ENCODE measurements at places on chromosomes 2 and 18.

DNA sequence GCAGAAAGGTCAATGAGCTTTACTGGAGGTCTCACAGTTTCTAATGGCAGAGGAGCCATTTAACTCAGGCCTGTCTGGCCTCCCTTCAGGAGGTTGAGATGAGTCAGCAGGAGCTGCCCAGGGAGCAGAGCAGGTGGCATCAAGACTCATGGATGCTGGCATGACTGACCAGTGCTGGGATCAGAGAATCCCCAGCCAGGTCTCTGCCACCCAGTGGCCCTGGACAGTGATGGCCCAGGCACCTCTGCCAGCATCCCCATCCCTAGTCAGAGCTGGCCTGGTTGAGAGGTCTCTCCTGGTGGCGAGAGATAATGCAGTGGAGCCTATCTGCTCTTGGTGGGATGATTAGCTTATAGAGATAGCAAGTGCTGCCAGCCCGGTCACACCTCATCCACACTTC is 43.1 kb downstream of the GYPC start:
- DNase-seq: no peak

- no peak for DNase-seq
Observed at GRCh38 chr2:165357758-165358157, 111.7 kb upstream of the CSRNP3 start.

DNA sequence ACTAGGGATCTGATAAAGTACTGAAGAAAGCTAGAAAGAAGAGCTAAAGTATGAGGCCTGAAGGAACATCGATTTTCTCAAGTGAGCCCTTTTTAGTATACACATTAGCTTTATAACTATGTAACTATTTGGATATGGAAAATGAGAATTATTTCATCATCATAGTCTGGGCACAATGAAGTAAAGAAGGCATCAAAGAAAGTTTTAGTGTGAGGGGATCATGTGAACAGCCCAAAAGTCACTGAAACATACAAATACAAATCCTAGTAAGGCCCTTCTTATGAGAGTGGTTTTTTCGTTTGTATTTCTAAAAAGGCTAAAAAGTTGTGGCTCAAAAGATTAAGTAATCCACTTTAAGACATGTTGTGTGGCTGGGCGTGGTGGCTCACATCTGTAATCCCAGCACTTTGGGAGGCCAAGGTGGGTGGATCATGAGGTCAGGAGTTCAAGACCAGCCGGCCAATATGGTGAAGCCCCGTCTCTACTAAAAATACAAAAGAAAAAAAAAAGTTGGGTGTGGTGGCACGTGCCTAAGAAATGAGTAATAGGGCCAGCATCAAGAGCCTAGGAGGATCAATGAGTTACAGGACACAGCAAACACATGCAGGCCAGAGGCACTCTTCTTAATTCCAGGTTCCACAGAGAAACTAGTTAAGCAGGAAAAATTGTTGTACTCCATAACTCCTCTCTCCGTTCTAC is 61.9 kb downstream of the PUM2 start:
- DNase-seq: no peak

GRCh38 chr2:126085011-126085795 is 570.8 kb upstream of the GYPC start:
- no peak for DNase-seq
